ENCODE measurements at places on chromosomes 16 and 17.

- DNase-seq: peak; percentile 42
Measured at GRCh38 chr17:56786989-56787482, 46.7 kb downstream of the C17orf67 start.

DNA sequence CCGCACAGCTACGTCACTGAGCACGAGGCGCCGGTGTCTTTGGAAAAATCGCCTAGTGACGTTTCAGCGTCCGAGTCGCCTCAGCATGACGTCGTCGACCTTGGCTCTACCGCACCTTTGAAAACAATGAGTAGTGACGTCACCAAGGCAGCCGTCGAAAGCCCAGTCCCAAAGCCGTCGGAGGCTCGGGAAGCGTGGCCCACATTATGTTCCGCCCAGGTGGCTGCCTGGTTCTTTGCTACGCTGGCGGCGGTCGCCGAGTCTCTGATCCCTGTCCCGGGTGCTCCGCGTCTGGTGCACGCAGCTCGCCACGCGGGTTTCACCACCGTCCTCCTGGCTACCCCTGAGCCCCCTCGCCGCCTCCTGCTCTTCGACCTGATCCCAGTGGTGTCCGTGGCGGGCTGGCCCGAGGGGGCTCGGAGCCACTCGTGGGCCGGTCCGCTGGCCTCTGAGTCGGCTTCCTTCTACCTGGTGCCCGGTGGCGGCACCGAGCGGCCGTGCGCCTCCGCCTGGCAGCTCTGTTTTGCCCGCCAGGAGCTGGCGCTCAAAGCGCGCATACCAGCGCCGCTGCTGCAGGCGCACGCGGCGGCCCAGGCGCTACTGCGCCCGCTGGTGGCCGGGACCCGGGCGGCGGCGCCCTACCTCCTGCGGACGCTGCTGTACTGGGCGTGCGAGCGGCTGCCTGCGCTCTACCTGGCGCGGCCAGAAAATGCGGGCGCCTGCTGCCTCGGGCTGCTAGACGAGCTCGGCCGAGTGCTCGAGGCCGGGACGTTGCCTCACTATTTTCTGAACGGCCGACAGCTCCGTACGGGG, 1.5 kb downstream of the TMEM102 start:
- DNase-seq: peak; percentile 77

DNA sequence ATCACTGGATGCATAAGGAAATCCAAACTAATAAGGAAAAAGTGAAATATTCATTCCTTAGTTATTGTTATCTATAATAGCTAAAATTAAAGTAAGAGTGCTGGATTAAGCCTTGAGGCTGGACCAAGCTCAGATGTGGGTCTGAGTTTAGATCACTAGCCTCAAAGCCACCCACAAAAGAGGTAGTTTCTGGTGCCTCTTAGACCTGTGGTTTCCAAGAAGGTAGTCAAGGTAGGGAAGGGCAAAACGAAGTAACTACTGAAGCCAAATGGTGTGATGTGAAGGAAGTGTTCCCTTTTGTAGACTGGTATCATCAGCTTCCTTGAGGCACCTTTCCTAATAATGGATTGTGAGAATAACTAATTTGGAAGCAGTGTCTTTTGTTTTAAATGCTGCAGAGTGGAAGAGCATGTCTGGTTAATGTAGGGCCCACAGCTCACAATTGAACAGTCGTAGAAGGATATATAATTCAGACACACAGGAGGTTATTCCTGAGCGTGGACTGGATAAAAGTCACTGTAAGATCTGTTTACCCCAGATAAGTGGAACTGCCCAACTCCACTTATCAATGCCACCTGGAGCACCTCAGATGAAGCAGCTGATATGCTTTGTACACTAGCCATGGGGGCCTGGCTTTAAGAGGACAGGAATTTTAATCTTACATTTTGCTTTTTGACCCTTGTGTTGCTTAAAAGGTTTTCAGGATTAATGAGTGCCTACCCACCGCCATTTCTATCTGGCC, 31.7 kb upstream of the LCMT1 start:
- no peak for DNase-seq

- DNase-seq: no peak
Measured at GRCh38 chr16:24652803-24653202, 76.6 kb upstream of the TNRC6A start.

- DNase-seq: no peak
Measured at GRCh38 chr16:79439901-79440300, 160.6 kb downstream of the MAF start.

GRCh38 chr16:3235856-3236669, 1.1 kb upstream of the ZNF200 start:
- no peak for DNase-seq

GRCh38 chr17:45130681-45131615, 1.4 kb downstream of the PLCD3 start:
- DNase-seq: no peak

DNA sequence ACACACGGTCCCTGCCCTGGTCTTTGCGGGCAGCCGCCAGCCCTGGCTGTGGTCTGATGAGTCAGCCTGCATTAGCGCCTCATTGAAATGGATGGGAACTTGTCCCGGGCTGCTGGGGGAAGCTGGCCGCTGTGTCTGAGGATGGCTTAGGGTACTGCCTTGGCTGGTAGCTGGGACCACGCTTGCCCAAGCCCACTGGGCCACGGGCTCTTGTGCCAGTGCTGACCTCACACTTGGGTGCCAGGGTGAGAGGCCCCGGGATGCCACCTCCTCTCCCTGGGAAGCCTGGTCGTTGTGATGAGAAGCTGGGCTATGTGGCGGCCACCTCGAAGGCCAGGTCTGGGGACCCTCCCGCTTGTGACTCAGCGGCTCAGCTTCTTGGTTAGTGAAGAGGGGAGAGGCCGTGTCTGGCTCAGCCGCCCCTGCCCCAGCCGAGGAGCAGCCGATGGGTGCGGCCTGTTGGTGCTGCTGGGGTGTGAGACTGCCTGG, 10.7 kb downstream of the CACNA1H start:
- no peak for DNase-seq

- DNase-seq: no peak
Measured at GRCh38 chr17:20262226-20263114, 204.9 kb downstream of the LGALS9B start.

- no peak for DNase-seq
Measured at GRCh38 chr17:66942451-66943264, 21.8 kb upstream of the CACNG4 start.

DNA sequence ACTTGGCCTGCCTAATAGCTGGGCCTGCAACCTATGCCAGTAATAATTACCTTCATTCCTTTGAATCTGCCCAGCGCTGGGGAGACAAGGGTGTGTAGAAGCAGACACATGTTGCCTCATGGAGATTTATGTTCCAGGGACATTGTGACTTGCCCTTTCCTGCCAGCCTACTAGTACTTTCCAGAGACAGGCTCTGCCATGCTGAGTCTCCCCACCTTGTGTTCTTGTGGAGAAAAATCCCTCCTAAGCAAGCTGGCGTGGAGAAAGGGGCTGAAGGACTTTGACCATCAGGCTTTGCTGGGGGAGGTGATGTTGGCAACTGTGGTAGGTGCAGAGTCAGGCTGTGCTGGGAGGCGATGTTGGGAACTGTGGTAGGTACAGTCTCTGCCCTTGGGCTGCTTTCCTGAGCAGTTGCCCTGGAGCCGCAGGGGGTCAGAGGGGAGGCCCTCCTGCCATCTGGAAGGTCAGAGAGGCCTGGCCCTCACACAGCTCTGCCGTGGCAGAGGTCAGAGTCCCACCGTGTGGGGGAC, 4.0 kb downstream of the KSR1 start:
- no peak for DNase-seq

- DNase-seq: no peak
Measured at GRCh38 chr17:80871341-80871740, 120.3 kb upstream of the CHMP6 start.

DNA sequence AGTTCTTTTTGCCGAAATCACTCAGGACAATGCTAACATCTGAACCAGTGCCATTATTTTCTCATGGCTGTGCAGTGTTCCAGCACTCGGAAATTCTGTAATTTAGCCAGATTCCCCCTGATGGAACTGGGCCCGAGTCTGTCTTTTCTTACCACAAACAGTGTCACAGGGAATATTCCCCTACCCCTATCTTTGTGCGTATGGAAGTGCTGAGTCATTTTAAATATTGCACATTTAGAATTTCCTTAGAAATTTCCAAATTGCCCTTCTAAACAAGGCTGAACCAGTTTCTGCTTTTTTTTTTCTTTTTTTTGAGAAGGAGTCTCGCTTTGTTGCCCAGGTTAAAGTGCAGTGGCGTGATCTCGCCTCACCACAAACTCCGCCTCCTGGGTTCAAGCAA, 88.0 kb upstream of the CREBBP start:
- no peak for DNase-seq

- no peak for DNase-seq
Measured at GRCh38 chr16:10831894-10832886, 13.6 kb upstream of the TVP23A start.

DNA sequence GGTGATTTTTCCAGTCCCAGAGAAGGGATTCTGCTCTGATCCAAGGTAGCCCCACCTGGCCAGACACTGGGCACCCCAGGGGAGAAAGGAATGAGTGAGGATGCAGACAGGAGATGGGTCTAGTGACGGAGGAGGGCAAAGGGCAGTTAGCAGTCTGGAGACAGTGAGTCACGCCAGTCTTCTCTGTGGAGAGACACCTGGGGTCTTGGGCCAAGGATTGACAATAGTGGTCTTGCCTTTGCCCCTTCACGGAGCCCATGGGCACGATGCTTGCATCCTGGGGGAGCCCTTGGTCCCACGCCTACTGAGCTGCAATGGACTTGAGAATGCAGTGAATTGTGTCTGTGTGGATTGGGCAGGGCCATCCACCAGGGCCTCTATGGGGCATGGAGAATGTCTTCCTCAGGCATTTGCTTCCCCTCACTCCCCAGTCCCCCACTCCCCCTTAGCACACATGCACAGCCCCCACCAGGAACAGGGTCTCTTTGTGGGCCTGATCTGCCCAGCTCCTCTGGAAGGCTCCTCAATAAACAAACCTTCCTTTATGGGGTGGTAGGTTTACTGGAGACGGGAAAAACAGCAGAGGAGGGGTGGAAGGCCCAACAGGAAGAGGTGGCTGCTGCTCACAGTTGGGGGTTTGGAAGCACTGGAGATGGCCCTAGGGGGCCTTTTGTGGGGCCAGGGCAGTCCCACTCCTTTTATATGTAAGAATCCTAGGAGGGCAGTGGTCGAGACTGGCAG, 1.4 kb downstream of the CHAD start:
- no peak for DNase-seq

DNA sequence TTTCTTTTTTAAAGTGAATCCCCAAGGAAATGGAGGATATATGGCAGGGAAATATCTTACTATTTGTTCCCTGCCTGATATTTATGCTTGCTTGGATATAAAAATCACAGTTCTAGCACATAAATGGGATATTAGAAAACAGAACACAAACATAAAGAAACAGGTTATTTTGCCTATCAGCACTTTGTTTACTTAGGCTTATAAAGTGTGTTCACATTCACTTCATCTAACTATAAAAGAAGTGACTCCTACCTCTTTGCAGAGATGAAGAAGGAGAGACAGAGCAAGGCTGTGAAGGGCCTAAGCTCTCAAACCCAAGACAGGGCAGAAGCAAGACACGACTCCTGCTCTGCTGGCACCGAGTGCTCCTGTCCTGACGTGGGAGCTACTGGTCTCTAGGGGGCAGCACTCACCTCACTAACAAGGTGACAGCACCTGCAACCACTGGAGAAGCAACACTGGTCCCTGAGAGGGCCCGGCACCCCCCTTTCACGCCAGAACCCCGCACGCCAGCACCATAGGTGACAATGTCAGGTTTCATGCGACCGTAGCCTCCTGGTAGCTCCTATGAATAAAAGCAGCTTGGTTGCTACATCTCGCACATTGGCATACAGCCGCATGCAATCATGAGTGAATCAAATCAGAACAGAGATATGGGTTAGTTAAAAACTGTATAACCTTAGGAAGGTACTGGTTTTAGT, 32.0 kb downstream of the MBTPS1 start:
- peak; percentile 51 for DNase-seq

DNA sequence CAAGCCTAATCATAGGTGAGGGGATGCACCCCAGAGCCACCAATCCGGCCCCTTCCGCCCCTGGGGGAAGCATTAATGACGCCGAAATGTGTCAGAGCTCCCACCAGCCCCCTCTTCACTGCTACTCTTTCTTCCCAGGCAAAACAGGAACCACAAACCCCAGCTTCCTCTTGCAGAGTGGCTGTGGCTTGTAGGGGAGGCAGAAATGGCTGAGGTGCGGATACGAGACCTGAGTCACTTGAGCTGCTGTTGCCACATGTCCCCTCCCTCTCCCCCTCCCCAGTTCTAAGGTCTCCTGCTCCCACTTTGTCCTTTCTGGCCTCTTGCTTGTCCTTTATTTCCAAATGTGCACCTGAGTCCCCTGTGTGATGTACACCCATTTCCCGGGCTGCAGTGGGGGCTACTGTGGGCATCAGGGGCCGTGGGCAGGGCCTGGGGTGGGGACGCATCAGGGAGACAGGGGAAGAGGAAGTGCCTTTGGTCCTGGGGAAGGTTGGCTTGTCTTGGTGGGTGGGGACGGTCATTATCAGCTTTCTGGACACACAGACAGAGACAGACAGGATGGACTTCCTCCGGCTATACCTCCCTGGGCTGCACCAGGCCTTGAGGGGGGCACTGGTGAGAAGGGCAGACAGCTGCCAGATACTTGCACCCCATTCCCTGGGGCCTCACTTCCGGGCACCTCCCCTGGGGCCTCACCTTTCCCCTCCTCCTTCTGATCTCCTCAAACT, at the start of gene APOBR:
APOBR (plus strand) TSS at position 523 of the 731 bp plus-strand sequence; CDS start at position 562, 39 bp downstream.
- DNase-seq: peak; percentile 80

DNA sequence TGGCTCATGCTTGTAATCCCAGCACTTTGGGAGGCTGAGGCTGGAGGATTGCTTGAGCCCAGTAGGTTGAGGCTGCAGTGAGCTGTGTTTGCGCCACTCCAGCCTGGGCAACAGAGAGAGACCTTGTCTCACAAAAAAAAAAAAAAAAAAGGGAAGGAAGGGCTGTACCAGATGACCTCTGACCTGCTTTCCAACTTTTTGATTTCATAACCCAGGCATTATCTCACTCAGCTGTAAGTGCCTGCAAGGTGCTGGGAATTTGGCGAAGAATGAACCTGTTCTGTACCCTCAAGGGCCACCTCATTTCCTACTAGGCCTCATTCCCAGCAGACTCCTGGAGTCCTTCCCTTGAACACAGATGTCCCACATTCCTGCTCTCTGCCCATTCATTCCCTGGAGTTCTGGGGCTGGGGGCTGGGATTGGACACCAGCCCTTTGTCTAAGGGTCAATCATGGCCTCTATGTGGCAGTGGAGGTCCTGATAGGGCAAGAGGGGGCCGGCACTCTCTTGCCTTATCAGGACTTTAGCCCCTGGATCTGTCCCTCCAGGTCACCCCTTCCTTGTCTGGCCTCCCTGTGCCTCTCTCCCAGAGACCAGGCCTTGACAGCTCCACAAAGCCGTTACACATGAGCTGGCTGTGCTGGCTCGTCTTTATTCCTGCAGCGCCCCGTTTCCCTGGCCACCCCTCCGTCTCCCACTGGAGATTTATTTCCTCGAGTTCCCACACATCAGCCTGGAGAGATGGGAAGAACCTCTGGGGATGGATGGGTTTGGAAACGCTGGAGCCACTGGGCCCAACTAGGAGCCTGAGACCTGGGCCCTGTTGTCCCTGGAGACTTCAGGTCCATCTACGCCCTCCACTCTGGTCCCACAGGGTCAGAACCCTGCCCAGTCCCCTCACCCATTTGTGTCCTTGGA, 821 bp upstream of the GFAP start:
- no peak for DNase-seq

GRCh38 chr17:47935961-47936360, 5.4 kb upstream of the PNPO start:
- no peak for DNase-seq

Measured in stimulated activated CD8-positive, alpha-beta memory T cell treated with anti-CD3 and anti-CD28 coated beads, Interleukin-15, amount 100 ng/mL, for 48 hours (primary cell).